ENCODE measurements at places on chromosomes 2 and 18.

DNA sequence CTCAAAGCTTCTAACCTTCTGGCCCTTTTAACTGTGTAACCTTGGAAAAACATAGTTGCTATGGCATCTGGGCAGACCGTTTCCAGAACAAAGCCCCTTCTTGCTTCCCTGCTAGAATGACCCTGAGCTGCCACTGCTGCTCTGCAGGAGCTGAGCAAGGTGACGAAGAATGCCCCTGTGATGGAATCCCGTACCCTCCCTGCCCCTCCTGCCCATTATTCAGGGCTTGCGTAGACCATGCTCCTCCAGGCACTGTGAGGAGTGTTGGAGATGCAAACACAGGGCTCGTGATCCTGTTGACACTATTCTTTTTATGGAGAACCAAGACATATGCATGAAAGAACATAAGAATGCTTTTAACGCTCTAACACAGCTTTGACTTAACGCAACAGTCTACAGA lies 191.1 kb downstream of the CDH2 start:
- no peak for DNase-seq

DNA sequence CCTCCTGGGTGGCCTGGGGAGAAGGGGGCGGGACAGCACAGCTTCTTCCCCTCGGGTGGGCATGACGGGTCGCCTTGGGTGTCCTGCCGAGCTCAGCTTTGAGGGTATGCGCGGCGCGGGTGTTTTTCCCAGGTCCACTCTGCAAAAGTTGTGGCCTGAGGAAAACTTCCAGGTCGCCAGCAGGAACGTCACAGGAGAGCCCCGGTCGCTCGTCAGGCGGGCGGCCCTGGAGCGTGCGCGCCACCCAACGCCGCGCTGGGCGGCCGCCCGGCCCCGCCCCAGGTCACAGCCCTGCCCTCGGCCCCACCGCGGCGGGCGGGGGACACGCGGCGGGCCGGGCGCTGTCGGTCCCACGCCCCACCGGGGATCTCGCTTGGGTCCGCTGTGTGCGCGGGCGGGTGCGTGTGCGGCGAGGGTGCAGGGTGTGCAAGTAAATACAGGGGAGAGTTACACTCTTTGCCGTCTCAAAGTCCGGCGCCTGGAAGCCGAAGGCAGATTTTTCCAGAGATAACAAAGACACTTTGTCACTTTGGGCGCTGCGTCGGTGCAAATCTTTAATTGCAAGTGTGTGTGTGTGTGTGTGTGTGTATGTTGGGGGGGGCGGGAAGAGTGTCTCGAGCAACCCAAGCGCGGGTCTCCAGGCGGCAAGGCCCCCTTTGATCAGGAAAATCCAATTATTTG lies 616 bp upstream of the SP5 start:
- no peak for DNase-seq

GRCh38 chr2:48248251-48248933 lies 281.6 kb upstream of the STON1 start:
- DNase-seq = no peak

DNA sequence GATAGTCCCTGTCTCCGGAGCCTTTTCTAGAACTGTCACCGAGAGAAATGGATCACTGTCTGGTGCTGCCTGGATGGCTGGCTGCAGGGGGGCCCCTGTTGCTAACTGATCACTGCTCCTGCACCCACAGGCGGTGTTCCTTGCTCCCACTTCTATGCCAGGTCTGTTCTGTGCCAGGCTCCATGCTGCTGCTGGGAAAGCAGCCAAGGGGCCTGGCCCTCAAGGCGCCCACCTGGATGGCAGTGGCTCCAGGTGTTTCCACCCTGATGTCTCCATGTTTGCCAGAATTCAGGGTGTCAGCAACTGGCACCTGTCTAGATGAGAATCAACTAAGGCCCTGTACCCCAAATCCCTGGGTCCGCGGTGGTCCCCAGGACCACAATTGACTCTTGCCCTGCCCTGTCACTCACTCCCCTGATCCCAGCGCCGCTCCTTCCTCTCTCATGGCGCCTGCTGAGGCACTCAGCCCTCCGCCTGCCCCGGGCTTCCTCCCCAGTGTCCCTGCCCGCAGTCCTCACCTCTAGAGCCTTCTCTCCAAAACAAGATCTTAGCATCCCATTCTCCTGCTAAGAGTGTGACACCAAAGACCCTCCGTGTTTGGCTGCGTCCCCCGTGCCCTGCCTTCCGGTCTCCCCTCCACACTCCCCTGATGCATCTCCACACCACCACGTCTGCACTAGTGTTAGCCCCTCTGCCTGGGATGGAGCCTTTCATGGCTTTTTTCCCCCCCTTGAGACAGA lies 72.5 kb upstream of the OTOF start:
- no peak for DNase-seq

DNA sequence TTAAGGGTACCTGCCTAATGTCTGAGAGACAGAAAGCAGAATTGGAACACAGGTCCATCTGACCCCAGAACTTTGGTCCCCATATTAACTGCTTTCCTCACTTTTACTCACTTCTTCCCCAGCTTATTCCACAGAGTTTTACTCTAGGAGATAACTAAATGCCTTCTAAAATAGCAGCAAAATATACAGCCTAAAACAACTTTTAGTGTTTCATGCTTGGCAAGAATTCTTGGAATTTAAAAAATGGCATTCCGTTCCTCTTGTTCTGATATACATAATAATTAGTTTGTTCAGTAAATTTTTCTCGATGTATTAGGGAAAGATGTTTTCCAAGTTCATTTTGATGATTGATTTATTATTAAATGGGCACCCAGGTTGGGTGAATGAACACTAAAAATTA lies 151.9 kb downstream of the FHOD3 start:
- no peak for DNase-seq

- no peak for DNase-seq
Measured at GRCh38 chr2:149422337-149422990, 92.1 kb downstream of the LYPD6 start.

GRCh38 chr2:40642237-40642636 lies 190.3 kb upstream of the SLC8A1 start:
- DNase-seq = no peak

DNA sequence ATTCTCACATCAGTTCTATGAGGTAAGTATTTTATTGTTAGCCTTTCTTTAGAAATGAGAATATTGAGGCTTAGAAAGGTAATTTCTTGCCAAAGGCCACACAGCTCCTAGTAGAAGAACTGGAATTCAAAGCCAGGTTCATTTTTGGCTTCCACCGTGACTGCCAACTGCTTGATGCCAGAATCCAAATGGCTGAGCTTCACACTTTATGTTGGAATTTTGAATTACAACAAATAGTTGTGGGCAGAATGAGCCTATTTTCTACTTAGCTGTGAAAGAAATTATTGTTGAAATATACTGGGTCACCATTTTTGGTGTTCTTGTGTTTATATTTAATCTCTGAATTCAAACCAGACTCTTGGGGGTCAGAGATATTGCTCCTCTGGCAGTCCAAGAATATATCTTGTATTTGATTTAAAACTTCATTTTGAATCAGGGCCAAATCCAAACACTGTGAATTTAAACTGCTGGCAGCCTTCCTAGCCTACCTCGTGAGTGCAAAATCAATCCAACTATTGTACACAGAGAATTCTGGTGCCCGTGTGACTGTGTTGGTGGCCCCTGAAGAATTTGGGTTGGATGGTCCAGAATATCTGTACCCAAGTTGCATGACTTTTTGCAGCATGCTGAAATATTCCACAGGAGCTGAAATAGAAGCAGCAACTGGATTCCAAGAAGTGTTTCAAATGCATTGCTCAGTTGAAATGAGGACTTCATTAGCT lies 35.6 kb upstream of the LPIN1 start:
- DNase-seq = no peak

- no peak for DNase-seq
Measured at GRCh38 chr2:204475399-204475798, 69.9 kb upstream of the PARD3B start.

- no peak for DNase-seq
Measured at GRCh38 chr18:58997811-58998337, 133.2 kb downstream of the ZNF532 start.

GRCh38 chr18:32529722-32530420 lies 59.2 kb upstream of the GAREM1 start:
- DNase-seq = no peak

- no peak for DNase-seq
Measured at GRCh38 chr2:31579996-31580320, 780 bp downstream of the SRD5A2 start.

DNA sequence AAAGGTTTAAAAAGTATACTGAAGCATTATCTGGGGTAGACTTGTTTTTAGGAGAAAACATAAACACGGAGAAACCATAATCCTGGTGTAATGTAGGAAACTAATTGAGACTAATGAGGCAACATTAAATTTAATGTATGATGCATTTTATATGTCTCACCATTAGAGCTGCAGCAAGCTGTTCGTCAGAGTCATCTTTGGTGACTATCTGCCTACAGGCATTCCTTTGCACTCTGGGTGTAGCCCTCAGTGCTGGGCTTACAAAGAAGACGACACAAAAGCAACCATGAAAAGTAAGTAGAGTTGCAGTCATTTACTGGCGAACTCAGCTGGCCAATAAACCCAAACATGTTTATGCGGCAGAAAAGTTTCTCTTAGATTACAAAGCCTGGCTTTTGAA lies 415.3 kb upstream of the ZEB2 start:
- no peak for DNase-seq

Measured in activated T-helper 1 cell treated with Interleukin-2 at 50 U/mL for 16 hours (primary cell).